ENCODE measurements at places on chromosomes 5 and 9. TPM values are rescaled to one million over a fixed set of nuclear protein-coding genes. Genes with fewer than 3 reads are reported as not detected.

DNA sequence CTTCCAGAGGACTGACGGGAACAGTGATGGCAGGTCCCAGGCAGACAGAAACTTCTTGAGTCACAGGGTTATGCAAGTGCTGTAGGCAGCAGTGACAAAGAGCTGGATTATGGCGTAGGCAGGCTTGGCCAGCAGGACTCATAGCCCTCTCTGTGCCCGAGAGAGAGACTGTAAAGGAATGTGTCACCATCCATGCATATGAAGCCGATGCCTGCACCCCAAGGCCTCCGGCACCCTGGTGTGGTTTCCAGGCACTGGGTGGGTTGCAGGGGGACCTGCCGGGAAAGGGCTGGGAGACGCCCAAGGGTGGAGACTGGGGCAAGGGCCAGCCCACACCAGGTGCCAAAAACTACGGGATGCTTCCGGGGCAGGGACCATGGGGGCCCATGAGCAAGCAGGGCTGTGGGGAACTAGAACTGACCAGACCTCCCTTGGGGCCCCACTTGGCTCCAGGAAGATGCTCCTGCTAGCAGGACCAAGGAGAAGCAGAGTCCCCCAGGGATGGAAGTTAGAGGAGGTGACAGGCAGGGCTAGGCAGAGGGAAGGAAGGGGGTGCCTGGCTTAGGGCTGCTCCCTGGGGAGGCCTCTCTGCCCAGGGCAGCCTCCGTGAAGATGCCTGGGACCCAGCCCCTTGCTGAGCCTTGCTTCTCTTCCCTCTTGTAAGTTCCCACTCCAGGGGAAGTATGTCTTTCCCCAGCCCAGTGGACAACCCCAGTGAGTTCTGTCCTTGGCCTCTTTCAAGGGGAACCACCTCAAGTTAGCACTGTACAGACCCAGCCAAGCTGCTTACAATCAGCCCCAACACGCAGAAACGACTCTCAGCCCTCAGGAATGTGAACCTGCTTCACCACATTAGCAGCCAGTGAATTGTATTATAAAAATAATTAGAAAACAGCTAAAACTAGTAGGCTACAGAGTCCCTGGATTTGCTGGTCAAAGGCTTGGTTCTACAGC lies 10.5 kb upstream of the IPPK start:
- DNase-seq, result no peak

Gene ISL1
- not detected for total RNA-seq

- DNase-seq, result no peak
Measured at GRCh38 chr9:110334183-110334582, 3.5 kb downstream of the TXNDC8 start.

GRCh38 chr5:125148076-125148475 lies 401.6 kb upstream of the ZNF608 start:
- no peak for DNase-seq

Gene PCDHA1
- total RNA-seq, result not detected

Data from left cardiac atrium (tissue), 4 donors.